ENCODE measurements at places on chromosomes 11 and 22. TPM values are rescaled to one million over a fixed set of nuclear protein-coding genes. Genes with fewer than 3 reads are reported as not detected.
A peak's percentile ranks its signal among the peaks of the same experiment; 100 is the strongest.

- H3K4me3 ChIP-seq, result no peak overlapping the region
- H3K36me3 ChIP-seq, result no peaks in the 10 kb centered on the region
- DNase-seq, result no peak
- H3K27ac ChIP-seq, result no peak overlapping the region
- no peaks in the 10 kb centered on the region for H3K27me3 ChIP-seq
Observed at GRCh38 chr22:31742115-31742514, 7.8 kb downstream of the PRR14L start.

GRCh38 chr22:19129871-19130270 lies 1.2 kb upstream of the TSSK2 start:
- H3K4me1 ChIP-seq, result peaks cover 51% of the 10 kb centered on the region
- H3K27ac ChIP-seq, result peak overlapping the region; percentile 81
- no peak for DNase-seq

- H3K27ac ChIP-seq, result no peak overlapping the region
- no peak for DNase-seq
- H3K4me1 ChIP-seq, result peaks cover 12% of the 10 kb centered on the region
- no peaks in the 10 kb centered on the region for H3K36me3 ChIP-seq
- no peak overlapping the region for H3K4me3 ChIP-seq
Observed at GRCh38 chr22:47630741-47631534, 868.5 kb downstream of the TBC1D22A start.

DNA sequence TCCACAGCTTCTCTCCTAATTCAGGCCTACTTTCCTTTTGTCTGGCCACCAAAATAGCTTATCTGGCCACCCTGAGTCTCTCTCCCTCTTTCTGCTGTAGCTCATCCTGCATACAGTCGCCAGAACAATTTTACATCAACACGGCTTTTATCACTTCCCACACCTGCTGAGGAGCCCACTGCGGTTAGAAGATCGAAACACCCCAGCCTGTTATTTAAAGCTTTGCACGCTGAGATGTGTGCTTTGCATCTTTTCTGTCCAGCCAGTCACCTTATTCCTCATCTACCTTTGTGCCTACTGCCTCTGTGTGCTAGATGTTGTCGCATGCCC lies 96.0 kb downstream of the COMMD9 start:
- H3K4me1 ChIP-seq, result no peaks in the 10 kb centered on the region
- H3K27me3 ChIP-seq, result no peaks in the 10 kb centered on the region
- H3K27ac ChIP-seq, result no peak overlapping the region
- no peak overlapping the region for H3K4me3 ChIP-seq
- H3K36me3 ChIP-seq, result peaks cover 16% of the 10 kb centered on the region

GRCh38 chr11:13308704-13309103 lies 31.1 kb downstream of the BMAL1 start:
- DNase-seq, result no peak
- H3K27me3 ChIP-seq, result no peaks in the 10 kb centered on the region
- no peaks in the 10 kb centered on the region for H3K36me3 ChIP-seq
- no peak overlapping the region for H3K27ac ChIP-seq
- peaks cover 37% of the 10 kb centered on the region for H3K4me1 ChIP-seq
- no peak overlapping the region for H3K4me3 ChIP-seq

- H3K36me3 ChIP-seq, result no peaks in the 10 kb centered on the region
- DNase-seq, result no peak
- H3K27me3 ChIP-seq, result no peaks in the 10 kb centered on the region
- no peaks in the 10 kb centered on the region for H3K4me1 ChIP-seq
Observed at GRCh38 chr22:28123989-28124766, 205.1 kb upstream of the PITPNB start.

GRCh38 chr11:72537051-72537450 lies 102.7 kb upstream of the CLPB start:
- no peaks in the 10 kb centered on the region for H3K27me3 ChIP-seq
- H3K36me3 ChIP-seq, result no peaks in the 10 kb centered on the region
- no peak overlapping the region for H3K27ac ChIP-seq
- no peak for DNase-seq
- H3K4me1 ChIP-seq, result peaks cover 5% of the 10 kb centered on the region
- no peak overlapping the region for H3K4me3 ChIP-seq

BTG4 gene
- total RNA-seq, result not detected

KREMEN1 gene
- total RNA-seq, result 34.3 TPM

RSF1 gene
- total RNA-seq, result 14.7 TPM
